ELR (cell line): ENCODE measurements at places on chromosomes 6 and 20.

- no peak for DNase-seq
These were observed 948.0 kb upstream of the EPHA7 start for GRCh38 chr6:94367316-94367715.

- DNase-seq = no peak
These were observed 7.7 kb upstream of the AIF1 start for GRCh38 chr6:31607317-31607716.

GRCh38 chr20:57106030-57106682 is 160.3 kb downstream of the BMP7 start:
- DNase-seq = no peak

DNA sequence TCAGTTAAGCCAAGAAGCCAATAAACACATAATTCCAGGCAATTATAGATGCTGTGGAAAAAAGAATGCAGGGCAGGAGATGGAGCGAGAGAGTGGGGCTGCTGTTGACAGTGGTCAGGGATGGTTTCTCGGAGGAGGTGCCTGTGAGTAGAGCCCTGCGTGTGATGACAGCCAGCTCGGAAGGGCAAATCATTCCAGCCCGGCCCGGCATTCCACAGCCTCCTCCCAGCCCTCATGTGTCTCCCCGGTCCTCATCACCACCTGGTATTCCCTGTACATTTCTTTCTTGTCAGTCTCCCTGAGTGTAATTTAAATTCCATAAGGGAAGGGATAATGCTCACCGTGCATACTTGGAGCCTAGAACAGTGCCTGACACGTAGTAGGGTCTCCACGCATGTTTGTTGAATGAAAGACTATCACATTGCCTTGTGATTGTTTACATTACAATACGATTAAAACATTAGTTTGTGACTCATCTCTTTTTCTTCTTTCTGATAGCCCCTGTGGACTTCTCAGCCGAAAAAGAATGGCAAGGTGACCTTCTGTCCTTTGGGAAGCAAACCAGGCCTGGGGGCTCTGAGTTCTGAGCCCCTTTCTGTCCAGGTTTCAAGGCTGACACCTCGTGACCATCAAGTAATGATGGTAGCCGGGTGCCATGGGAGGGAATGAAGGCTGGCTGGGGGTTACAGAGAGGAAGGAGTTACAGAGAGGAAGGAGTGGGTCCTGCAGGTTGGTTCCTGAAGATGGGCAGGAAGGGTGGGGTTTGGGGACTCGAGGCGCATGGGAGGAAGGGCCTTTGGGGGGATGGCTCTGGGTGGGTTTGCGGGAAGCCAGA is 379.5 kb upstream of the SULF2 start:
- DNase-seq = no peak

- DNase-seq = no peak
These were observed 131.7 kb downstream of the ARHGAP18 start for GRCh38 chr6:129578315-129578714.

- DNase-seq = peak; percentile 41
These were observed 127.2 kb upstream of the TCF21 start for GRCh38 chr6:133761706-133762105.

GRCh38 chr6:111357705-111358104 is 125.3 kb downstream of the REV3L start:
- DNase-seq = no peak

GRCh38 chr6:108417027-108417426 is 122.2 kb downstream of the AFG1L start:
- DNase-seq = no peak

DNA sequence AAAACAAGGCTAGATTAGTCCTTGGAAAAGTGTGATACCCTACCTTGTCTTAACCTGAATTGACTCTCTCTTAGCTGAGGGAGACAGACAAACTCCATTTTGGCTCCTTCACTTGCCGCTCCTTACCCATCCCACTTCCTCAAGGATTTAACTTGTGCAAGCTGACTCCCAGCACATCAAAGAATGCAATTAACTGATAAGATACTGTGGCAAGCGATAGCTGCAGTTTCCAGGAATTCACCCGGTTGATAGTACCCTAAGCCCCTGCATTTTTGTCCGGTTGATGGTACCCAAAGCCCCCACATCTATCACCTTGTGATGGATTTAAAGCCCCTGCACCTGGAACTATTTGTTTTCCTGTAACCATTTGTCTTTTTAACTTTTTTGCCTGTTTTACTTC is 1.9 kb upstream of the SERINC3 start:
- DNase-seq = no peak

DNA sequence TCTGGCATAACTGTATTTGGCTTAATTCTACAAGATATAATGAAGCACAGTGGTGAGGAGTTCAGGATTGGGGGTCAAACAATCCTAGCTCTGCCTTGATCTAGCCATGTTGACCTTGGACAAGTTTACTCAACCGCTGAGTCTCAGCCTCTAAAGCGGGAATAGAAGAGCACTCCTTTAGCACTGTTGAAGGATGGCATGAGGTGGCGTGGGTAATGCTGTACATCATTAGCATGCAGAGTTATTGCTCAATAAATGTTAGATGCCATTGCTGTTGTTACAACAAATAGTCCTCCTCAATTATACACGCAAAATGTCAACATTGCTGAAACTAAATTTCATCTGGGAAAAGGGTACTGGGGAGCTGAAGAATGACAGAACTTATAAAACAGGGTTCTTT is 78.6 kb downstream of the KIF13A start:
- DNase-seq = no peak

- no peak for DNase-seq
These were observed 58.3 kb downstream of the KAT14 start for GRCh38 chr20:18195931-18196330.

- DNase-seq = no peak
These were observed 32.8 kb upstream of the SMIM8 start for GRCh38 chr6:87289571-87289970.

DNA sequence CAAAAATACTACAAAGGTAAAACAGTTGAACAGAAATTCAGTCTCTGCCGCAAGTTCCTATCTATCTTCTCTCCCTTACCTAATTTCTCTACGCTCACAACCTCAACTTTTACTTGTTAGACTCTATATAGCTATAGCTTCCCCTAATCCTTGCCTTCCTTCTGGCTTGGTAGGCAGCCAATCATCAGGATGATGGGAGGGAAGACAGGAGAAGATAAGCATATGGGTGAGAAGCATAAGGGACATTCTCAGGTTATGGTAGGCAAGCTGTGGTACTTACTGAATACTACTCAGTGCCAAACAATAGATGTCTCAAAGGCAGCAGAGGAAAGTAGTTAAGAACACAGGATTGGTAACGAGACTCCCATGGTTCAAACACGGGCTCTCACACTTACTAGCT is 7.8 kb downstream of the CCNC start:
- DNase-seq = no peak

- DNase-seq = no peak
These were observed 594.5 kb downstream of the RFPL4B start for GRCh38 chr6:112941613-112942012.

- no peak for DNase-seq
These were observed 98.4 kb upstream of the ADTRP start for GRCh38 chr6:11876934-11877433.

GRCh38 chr6:42118162-42119001 is 24.0 kb downstream of the C6orf132 start:
- DNase-seq = peak; percentile 25
